Fibroblast of lung (primary cell): ENCODE measurements at places on chromosomes 2 and 18. TPM values are rescaled to one million over a fixed set of nuclear protein-coding genes. Genes with fewer than 3 reads are reported as not detected.

The EHD3 gene
- polyA plus RNA-seq, result 37.1 and 37.5 TPM in 2 replicates

The ARHGAP28 gene
- 3.3 and 8.5 TPM in 2 replicates for polyA plus RNA-seq

The MAIP1 gene
- polyA plus RNA-seq, result 14.5 and 17.2 TPM in 2 replicates

The SP140 gene
- polyA plus RNA-seq, result 0.17 and 0.60 TPM in 2 replicates

The YES1 gene
- polyA plus RNA-seq, result 23.8 and 26.6 TPM in 2 replicates

The MROH2A gene
- polyA plus RNA-seq, result not detected in 2 replicates

The GPAT2 gene
- 1.1 and 3.5 TPM in 2 replicates for polyA plus RNA-seq

The GALNT13 gene
- polyA plus RNA-seq, result not detected in 2 replicates

The ILKAP gene
- 31.3 and 34.6 TPM in 2 replicates for polyA plus RNA-seq

The KIAA2012 gene
- polyA plus RNA-seq, result 0.01 and 0.09 TPM in 2 replicates

The CTAGE1 gene
- 0.02 TPM in 1 of 2 replicates, not detected in the other for polyA plus RNA-seq

The SDC1 gene
- polyA plus RNA-seq, result 14.6 and 45.5 TPM in 2 replicates

The TCF4 gene
- 42.3 and 48.9 TPM in 2 replicates for polyA plus RNA-seq

The EN1 gene
- polyA plus RNA-seq, result 0.03 TPM in 1 of 2 replicates, not detected in the other

The CYP26B1 gene
- polyA plus RNA-seq, result 0.02 and 0.09 TPM in 2 replicates

The SLC5A7 gene
- not detected in 2 replicates for polyA plus RNA-seq

The UGT1A10 gene
- not detected in 2 replicates for polyA plus RNA-seq

The REG3A gene
- polyA plus RNA-seq, result not detected in 2 replicates

The NEU2 gene
- not detected in 2 replicates for polyA plus RNA-seq

The INPP5D gene
- 0.01 and 0.17 TPM in 2 replicates for polyA plus RNA-seq

The CNGA3 gene
- 0.03 TPM in 1 of 2 replicates, not detected in the other for polyA plus RNA-seq

The RIT2 gene
- polyA plus RNA-seq, result not detected in 2 replicates

The DSEL gene
- polyA plus RNA-seq, result 43.9 and 60.3 TPM in 2 replicates

The MOGAT1 gene
- polyA plus RNA-seq, result not detected in 2 replicates

The TYMS gene
- polyA plus RNA-seq, result 45.4 and 152 TPM in 2 replicates

The RAPGEF4 gene
- 0.51 and 1.4 TPM in 2 replicates for polyA plus RNA-seq

The IHH gene
- polyA plus RNA-seq, result not detected in 2 replicates

The EPC2 gene
- polyA plus RNA-seq, result 19.6 TPM in 2 replicates

The STEAP3 gene
- 26.7 and 28.4 TPM in 2 replicates for polyA plus RNA-seq
